Activated T-cell treated with anti-CD3 and anti-CD28 coated beads, Interleukin-2, amount 50 U/mL, for 4 hours (primary cell): ENCODE measurements at places on chromosomes 2 and 18. TPM values are rescaled to one million over a fixed set of nuclear protein-coding genes. Genes with fewer than 3 reads are reported as not detected.

The DSG1 gene
- not detected for total RNA-seq

- no peak for DNase-seq
Observed at GRCh38 chr2:96514521-96514920, 9.4 kb upstream of the NEURL3 start.

GRCh38 chr2:130393318-130393910 is 37.6 kb downstream of the PTPN18 start:
- DNase-seq = no peak

GRCh38 chr2:231769170-231770136 is 11.6 kb downstream of the PDE6D start:
- DNase-seq = no peak

GRCh38 chr2:226466589-226466988 is 333.0 kb downstream of the IRS1 start:
- DNase-seq = no peak

The PIEZO2 gene
- 0.35 TPM for total RNA-seq

GRCh38 chr2:192029089-192029488 is 165.6 kb downstream of the TMEFF2 start:
- DNase-seq = no peak
